Motor neuron (in vitro differentiated cells): ENCODE measurements at places on chromosomes 7 and 10. TPM values are rescaled to one million over a fixed set of nuclear protein-coding genes. Genes with fewer than 3 reads are reported as not detected.

Gene C7orf33
- not detected in 2 replicates for total RNA-seq

DNA sequence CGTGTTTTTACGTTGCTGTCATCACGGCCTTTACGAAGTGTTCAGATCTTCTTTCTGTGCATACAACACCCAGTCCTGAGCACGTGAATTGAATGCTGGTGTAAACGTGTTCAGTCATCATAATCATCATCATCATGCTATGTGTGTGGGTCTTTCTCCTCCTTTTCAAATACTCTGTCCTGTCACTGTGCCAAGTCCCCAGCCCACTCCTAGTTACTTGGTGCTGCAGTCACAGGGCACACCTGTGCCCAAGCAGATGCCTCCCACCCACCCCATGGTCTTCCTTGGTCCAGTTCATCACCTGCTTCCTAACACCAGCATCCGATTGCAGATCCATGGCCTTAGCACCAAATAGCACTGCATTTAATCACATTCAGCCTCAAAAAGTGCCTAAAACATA lies 78.6 kb upstream of the MGMT start:
- no peak for ATAC-seq

Gene CCDC7
- 30.4 and 33.1 TPM in 2 replicates for total RNA-seq

DNA sequence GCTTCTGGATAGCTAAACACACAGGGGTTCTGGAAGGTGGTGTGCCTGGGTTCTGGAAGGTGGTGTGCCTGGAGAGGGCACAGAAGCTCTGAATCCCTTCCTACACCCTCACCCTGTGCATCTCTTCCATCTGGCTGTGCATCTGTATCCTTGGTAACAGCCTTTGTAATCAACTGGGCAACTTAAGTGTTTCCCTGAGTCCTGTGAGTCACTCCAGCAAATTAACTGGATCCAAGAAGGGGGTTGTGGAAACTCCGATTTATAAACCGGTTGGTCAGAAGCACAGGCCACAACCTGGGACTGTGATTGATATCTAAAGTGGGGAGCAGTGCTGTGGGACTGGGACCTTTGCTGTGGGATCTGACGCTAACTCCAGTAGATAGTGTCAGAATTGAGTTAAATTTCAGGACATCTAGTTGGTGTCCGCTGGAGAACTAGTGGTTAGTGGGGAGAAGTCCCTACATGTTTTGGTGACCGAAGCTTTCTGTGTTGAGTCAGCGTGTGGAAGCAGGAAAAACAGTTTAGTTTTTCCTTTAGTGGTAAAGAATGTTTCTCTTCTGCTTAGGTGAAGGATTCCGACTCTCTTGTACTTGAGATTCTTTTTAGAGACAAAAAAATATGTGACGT lies 228.1 kb downstream of the BMPER start:
- ATAC-seq = peak; percentile 57

Gene EGR2
- 7.8 and 9.9 TPM in 2 replicates for total RNA-seq

Gene CACUL1
- 35.6 and 42.2 TPM in 2 replicates for total RNA-seq

Gene TDRD1
- 0.15 and 0.18 TPM in 2 replicates for total RNA-seq
